Right ventricle myocardium inferior (tissue), 1 donor: ENCODE measurements at places on chromosomes 7 and 10. TPM values are rescaled to one million over a fixed set of nuclear protein-coding genes. Genes with fewer than 3 reads are reported as not detected.

The NKX1-2 gene
- not detected for total RNA-seq

- no peak for DNase-seq
Observed at GRCh38 chr7:22417841-22418240, 60.9 kb upstream of the RAPGEF5 start.

The TLX1 gene
- total RNA-seq = not detected

DNA sequence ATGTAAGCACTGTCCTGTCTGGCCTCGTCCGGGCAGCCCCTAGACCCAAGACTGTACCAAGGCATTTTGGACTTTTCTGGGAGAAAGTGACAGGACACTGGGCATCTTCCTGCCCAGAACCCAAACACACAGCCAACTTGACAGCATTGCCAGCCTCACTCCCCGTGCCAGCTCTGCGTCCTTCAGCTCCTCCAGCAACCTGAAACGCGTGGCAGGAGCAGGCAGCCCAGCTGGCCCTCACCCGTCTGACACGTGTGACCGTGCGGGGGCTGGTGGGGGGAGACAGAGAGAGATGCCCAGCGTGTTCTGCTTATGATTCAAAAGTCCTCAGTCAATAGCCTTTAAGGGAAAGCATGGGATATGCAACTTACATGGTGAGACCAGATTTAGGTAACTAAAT lies 50.3 kb upstream of the SLC29A3 start:
- peak; percentile 79 for DNase-seq

DNA sequence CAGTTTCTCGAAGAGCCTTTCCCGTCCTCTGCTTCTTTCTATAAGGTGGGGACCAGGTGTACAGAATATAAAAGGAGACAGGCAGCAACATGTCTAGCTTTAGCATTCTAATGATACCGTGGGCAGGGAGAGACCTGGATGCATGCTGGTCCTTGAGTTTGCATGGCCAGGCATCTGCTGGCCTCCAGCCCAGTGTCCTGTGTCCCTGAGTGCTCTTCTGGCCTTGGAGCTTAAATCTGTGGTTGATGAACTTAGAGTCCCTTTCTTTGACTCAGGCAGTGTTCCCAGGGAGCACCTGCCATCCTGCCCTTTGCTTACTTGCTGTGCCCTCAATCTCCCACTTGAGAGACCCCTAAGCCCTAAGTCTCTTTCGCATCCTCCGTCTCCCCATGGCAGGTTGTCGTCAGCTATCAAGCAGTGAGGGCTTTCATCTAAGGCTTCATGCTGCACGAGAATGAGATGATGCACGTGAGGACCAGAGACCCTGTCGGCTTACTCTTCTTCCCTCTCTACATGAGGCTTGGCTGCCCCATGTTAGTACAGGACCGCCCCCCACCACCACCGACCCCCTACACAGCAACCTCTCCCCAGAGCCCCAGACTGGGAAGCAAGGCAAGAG lies 313.4 kb upstream of the C7orf33 start:
- no peak for DNase-seq

- DNase-seq = no peak
Observed at GRCh38 chr10:107616463-107617410, 452.2 kb upstream of the SORCS1 start.

The GDF2 gene
- total RNA-seq = not detected

DNA sequence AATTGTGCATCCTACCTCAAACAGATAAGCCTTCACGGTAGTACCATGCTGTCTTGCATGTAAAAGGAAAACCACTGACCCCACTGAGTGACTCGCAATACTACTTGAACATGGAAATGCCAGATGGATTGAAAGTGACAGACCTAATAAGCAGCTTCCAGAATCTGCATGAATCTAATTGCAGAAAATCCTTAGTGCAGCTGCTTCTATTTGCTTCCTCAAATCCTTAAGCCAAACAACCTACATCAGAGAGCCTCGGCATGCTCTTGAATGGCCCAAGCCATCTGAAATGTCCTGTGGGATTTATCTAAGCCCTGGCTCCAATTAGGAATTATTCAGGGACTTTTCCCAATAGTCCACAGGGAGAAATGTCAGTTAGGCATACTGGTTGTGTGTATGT lies 509.5 kb upstream of the CELF2 start:
- DNase-seq = no peak

DNA sequence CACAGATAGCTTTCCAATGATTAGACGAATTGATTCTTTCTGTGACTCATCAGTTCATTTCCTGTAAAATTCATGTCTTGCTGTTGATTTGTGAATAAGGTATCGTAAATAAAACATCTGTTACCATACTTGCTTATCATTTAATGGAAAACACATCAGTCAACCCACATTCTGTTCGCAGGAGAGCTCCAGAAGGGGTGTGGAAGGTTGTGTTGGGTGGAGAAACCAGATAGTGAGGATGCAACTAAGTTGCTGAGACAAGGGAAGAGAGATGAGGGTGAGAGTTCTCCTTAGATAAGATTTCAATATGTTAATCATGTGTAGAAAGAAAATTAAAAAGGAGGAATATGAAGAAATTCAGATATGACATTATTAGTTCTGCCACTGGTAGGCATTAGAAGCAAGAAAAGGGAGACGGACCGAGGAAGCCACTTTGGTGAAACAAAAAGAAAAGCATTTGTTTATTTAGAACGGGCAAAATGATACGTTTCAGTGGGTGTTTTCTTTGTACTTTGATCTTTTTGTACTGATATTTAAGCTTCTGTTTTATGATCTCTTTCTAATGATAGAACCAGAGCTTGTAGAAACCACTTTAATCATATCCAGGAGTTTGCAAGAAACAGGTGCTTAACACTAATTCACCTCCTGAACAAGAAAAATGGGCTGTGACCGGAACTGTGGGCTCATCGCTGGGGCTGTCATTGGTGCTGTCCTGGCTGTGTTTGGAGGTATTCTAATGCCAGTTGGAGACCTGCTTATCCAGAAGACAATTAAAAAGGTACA lies 7.8 kb downstream of the CD36 start:
- DNase-seq = no peak

DNA sequence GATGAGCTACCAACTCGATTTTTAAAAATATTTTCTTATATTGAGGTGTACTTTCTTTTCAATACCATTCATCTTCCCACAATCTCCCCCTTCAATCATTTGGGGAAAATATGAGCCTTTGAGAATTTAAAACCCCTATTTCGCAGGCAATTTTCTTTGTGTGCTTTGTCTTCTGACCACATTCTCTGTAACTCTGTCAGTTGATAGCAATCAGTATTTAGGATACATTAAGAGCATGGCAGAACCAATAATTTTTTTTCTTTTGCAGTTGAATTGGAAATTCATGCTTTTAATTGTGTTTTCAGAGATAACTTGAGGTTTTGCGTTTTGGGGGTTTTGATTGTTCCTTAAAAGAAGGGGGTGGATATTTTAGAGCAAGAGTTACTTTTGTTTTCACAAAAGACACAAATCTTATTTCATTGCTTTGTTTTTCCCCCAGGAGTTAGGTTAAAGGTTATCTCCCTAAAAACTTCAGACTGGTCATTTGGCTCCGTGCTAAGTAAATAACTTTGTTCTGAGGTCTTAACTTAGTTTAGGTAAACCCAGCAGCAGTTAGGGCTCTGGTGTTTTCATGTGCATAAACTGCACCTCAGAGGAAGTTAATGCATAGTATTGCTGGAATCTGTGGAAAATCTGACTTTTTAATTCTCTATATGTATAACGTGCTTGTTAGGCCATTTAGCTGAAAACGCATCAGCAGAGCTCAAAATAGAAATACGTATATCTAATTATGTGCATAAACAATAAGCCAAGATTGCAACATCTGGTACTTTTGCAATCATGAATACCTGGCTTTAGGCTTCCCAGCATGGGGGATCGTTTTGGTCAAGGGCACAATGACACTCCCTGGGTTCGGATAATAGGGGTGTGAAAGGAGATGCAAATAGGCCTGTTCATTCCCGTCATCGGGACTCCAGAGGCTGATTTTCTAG lies 676.4 kb upstream of the ANKRD30A start:
- DNase-seq = no peak

DNA sequence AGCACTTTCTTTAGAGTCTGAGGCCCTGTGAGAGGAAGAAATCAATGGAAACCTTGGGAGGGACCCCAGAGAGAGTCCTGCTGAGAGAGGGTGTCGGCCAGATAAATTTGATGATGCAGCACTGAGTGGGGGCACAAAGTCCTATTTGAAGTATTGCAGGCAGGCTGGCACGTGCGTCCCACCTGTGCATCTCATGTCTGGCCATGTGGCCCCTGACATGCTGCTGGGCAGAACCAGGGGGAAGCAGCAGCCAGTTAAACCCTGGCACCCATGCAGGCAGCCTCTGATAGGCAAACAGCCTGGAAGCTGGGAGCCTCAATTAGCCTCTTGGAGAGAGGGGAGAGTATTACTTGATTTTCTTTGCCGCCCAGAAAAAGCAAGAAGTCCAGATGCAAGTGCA lies 180.9 kb downstream of the PLXNA4 start:
- no peak for DNase-seq

The CTNNA3 gene
- total RNA-seq = 120 TPM

GRCh38 chr10:16905320-16905719 lies 88.1 kb upstream of the RSU1 start:
- no peak for DNase-seq

GRCh38 chr7:18693406-18693805 lies 197.9 kb downstream of the HDAC9 start:
- no peak for DNase-seq

DNA sequence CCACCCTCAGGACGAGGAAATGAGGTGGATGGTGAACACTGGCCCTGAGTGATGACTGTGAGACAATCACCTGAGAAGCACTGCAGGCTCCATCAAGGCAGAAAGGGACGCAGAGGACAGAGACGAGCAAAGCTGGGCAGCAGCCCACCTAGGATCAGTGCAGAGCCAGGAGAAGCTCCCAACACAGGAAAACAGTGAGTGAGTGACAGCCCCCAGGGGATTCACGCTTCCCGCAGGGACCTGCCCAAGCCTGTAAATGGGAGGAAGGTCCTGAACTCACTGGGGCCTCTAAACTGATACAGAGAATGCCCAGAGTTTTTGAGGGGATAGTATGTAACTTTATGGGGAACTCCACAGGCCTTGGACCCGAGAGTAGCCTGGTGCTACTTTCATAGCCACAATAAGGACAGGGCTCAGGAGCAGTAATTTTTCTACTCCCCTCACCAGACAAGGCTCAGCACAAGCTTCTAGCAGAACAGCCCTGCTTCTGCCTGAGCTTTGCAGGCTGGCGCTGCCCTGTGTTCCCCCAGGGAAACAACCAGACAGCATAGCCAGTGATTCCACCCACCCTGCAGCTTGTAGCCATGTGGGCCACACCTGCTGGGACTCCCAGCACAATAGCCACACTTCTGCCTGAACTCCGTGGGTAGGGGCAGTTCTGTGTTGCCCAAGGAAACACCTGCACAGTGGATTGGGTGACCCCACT lies 708.4 kb downstream of the POM121L12 start:
- no peak for DNase-seq

The TMEM236 gene
- total RNA-seq = 0.51 TPM

GRCh38 chr10:32189400-32190084 lies 133.3 kb upstream of the KIF5B start:
- DNase-seq = no peak
